ENCODE measurements at places on chromosomes 6 and 20.
A peak's percentile ranks its signal among the peaks of the same experiment; 100 is the strongest.

- no peak for DNase-seq
Observed at GRCh38 chr6:29948277-29948676, 5.9 kb downstream of the HLA-A start.

GRCh38 chr6:89475101-89475500 is 42.1 kb downstream of the ANKRD6 start:
- DNase-seq: no peak

DNA sequence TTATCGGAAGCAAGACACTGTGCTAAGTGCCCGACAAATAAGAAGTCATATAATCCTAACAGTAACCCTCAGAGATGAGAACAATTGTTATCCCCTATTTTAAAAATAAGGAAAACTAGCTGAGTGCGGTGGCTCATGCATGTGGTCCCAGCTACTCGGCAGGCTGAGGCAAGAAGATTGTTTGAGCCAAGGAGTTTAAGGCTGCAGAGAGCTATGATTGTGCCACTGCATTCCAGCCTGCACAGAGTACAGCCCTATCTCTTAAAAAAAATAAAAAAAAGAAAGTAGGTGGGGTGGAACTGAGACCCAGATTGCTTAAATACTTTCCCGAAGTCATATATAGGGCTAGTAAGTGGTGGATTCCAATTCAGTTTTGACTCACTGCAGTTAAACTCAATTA is 84.7 kb downstream of the UST start:
- DNase-seq: no peak

DNA sequence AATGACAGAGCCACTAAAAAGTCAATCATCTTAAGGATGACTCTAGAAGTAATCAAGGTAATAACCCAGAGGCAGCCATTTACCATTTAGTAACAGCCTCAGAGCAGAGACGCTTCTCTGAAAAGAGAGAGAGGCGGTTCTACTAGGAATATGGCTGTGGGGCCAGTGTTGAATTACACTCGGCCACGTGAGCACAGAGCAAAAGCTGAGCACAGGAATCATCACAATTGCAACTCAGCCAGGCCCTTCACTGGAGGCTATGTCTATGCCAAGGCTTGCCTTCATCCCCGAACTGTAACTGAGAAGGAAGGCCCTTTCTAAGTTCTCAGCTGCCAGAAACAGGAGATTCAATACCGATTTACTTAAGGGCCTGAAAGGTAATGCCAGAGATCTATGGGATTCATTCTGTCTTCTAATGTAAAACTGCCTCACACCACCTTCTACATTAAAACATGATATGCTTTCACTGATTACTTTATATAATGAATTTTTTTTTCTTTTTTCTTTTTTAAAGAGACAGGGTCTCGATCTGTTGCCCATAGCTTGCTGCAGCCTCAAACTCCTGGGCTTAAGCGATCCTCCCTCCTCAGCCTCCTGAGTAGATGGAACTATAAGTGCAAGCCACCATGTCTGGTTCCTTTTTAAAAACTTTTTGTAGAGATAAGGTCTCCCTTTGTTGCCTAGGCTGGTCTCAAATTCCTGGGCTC is 67.6 kb downstream of the NUDT3 start:
- DNase-seq: peak; percentile 73

DNA sequence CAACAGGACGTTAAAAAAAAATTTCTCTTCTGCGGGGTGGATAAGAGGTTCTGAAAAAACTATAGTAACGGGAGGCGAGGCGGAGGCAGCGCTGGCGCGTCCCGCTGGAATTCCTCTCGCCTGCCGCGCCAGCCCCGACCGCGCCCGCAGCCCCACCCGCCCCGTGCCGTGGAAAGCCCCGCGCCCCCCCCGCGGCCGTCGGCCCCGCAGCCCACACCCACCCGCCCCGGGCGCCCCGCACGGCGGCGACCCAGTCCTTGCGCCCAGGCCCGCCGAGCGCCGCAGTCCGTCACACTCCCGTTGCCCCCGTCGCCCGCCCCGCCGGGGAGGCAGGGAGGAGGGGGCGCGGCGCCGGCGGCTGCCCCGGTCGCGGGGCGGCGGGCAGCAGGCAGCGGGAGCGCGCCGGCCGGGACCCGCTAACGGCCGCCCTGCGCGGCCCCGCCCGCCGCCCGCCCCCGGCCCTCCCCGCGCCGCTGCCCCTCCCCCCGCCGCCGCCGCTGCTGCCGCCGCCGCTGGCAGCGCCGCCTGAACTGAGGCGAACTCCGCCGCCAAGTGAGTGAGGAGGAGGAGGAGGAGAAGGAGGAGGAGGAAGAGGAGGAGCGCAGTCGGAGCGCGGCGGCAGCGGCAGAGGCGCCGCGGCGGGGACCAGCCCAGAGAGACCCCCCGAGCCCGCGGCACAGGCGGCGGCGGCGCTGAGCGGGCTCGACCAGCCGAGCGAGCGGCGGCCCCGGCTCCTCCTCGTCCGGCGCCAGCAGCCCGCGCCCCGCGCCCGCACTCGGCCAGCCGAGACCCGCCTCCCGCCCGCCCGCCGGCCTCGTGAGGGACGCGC is at the start of gene QKI:
Gene QKI (plus strand): TSS at position 602 of the 829 bp plus-strand sequence. CDS start 476 bp downstream, outside the sequence.
- DNase-seq: peak; percentile 95

DNA sequence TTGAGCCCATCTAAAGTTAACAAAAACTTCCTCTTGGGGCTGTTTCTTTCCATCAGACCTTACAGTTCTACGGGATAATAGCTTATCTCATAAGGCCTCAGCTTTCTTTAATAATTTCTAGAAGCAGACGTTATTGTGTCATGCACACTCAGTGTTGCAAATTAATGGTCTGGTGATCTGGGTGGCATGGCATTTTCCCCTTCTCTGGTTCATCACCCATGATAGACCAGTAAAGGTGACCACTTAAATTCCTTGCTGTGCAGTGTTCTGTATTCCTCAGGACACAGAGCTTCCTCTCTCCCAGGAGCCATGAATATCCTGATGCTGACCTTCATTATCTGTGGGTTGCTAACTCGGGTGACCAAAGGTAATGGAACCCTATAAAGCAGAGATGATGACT is at the start of gene DEFB125:
Gene DEFB125 (plus strand): TSS at position 272 of the 400 bp plus-strand sequence. CDS start 38 bp downstream, at position 310.
- no peak for DNase-seq

GRCh38 chr20:54133434-54134427 is 40.1 kb downstream of the CYP24A1 start:
- DNase-seq: no peak

DNA sequence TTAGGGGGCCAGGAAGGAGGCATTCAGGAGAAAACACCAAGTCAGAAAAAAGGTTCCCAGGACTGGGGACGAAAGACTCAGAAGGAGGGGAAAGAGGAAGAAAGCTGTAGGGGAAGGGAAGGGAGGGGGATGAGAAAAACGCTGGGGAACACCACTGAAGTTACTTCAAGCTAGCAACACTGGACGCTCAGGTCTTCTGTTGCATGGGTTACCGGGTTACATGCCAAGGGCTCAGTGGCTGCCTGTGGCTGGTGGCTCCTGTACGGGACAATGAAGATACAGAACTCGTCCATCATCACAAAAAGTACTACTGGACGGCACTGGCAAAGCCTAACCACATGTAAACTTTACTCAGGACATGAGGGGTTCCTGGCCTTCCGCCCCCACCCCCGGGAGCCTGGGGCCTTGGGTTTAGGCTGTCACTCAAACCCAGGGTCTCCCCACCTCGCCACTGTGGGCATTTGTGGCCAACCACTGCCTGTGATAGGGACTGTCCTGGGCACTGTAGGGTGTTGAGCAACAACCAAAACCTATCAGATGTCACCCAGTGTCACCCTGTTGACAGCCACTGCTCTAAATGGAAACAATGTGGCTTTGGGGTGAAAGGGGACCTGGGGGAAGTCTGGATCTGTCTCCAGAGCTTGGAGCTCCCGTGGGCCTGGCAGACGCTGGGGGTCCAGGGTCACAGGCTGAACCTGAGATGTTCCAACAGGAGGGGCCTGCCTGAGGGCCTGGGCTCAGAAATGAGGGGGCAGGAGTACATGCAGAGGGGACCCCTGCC is 40.3 kb upstream of the CD93 start:
- peak; percentile 63 for DNase-seq

- no peak for DNase-seq
Observed at GRCh38 chr6:11730641-11731040, 48.0 kb downstream of the ADTRP start.

- no peak for DNase-seq
Observed at GRCh38 chr6:119541132-119541905, 191.8 kb upstream of the MAN1A1 start.

DNA sequence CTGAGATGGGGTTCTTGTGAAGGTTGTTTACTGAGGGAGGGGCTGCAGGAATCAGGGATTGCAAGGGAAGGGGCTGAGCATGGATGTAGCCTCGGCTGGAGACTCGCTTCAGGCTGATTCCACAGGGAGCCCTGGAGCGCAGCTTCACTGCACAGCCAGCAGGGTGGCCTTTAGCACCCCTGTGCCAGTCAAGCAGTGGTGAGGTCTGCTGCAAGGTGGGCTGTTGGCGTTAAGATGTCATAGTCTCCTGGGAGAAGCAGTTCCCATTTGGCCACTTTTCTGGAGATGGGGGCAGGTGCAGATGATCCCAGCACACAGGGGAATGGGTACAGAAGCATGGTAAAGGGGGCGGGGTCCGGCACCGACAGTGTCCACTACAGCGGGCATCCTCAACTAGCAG is 126.3 kb downstream of the TOX2 start:
- peak; percentile 8 for DNase-seq

DNA sequence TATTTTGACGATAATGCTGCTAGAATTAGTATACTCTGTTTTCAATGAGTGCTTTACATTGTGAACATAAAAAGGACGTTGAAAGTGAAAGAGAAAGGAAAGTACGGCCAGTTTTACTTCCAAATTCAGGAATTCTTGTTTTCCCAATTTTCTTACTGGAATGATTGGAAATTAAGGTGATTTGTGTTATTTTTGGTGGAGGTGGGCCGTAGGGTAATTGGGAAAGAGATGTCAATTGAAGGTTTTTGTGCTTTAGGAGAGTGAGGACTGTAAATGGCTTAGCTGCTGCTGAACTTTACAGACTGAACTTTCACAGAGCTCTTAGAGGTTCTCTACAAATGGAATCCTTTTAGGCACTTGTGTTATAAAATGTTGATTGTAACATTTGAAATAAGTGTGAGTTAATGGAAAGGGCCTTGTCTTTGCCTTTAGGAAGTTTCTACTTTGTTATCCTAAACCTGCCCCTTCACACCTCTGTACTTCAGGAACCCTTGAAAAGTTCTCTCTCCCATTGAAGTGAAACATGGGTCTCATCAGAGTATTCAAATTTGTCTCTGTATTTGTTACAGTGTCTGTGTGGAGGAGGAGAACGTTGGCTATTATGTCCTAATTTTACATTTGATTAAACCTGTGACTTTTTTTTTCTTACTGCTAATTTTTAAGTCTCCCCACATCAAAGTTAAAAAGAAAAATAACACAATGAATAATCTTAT is 256.4 kb downstream of the ARID1B start:
- no peak for DNase-seq

DNA sequence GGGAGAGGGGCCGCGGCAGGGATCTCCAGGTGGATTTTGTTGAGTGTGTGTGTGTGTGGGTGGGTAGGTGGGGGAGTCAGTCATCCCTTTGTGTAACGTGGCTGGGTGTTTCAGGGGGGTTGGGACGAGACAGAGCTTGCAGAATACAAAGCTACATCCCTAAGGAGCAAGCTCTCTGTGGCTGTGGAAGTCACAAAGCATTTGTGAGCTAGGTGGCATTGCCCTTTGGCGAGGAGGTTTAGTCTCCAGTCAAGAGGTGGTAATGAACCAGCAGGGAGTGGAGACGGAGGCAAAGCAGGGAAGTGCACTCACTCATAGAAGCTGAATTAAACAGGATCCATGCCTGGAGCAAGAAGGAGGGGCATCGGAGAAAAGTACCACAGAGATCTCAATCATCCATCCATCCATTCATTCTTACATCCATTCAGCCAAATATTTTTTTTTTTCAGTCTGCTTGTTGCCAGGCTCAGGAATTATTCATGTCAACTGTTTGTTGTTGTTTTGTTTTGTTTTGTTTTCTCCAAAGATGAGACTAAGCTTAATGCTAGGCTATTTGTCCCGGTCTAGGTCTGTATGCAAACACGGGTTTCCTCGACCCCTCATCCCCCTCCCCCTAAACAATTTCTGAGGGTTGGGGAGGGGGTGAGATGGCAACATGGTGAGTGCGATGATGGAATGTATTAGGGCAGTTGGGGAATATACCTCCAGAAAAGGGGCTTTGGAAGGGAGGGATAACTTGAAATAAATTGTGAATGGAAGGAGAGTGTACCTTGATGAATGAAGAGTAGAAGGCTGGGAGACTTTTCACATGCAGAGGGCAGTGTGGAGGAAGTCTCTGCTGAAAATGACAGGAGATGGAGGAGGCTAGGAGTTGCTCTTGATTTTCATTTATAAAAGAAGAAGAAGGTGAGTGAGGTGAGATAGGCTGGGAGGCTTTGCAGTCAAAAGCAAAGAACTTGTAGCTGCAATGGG is 1.0 kb downstream of the HCRTR2 start:
- DNase-seq: no peak

DNA sequence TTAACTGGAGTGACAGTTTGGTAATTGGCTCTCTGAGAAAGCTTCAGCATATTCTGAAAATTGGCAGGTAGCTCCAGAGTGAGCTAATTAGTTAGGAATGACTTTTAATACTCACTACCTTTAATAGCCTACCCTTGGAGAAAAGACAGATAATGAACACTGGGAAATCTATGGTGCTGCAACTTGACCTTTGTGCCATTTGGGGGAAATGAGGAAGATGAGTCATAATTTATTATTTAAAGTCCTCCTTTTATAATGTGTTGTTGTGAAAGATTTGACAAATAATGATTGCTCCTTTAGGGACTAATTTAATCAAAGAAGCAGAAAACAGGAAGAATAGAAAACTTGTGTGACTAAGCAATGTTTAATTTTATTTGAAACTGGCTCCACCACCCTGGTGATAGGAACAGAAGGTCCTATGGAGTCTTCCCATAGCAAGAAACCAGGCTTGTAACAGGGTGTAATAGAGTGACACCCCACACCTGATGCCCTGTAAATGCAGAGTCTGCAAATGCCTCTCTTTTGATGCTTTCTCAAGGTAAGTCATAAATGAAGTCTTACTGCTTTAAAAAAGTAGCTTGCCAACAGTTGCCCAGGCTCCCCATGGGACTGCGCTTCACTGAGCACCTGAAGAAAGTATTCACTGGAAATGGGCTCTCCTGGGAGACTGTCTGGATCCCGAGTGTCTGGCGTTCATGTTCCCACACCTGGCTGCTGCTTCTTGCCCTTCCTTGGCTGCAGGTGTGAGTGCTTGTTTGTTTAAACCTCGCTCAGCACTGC is 134.4 kb downstream of the LRRC1 start:
- DNase-seq: no peak

DNA sequence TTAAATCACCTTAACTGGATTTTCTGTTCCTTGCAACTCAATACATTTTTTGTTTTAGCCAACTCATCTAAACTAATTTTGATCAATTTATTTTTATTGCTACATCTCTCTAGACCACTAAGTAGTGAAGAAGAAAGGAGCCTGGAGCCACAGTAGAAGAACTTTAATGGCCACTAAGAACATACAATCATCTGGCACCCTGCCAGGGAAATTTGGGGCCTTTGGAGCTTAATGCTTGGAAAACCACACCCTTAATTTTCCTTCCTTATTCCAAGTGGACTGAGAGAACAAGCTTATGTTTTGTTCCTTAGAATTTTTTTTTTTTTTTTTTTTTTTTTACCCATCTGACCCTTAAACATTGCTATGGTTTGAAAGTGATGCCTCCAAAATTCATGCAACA is 12.0 kb upstream of the GMDS start:
- no peak for DNase-seq
